ENCODE measurements at places on chromosomes 1 and 21. TPM values are rescaled to one million over a fixed set of nuclear protein-coding genes. Genes with fewer than 3 reads are reported as not detected.
A peak's percentile ranks its signal among the peaks of the same experiment; 100 is the strongest.

GRCh38 chr21:33968080-33968994, 52.7 kb upstream of the ATP5PO start:
- H3K27ac ChIP-seq: no peak overlapping the region
- no peaks in the 10 kb centered on the region for H3K36me3 ChIP-seq
- H3K27me3 ChIP-seq: no peaks in the 10 kb centered on the region
- DNase-seq: no peak
- H3K4me1 ChIP-seq: peaks cover 19% of the 10 kb centered on the region

DNA sequence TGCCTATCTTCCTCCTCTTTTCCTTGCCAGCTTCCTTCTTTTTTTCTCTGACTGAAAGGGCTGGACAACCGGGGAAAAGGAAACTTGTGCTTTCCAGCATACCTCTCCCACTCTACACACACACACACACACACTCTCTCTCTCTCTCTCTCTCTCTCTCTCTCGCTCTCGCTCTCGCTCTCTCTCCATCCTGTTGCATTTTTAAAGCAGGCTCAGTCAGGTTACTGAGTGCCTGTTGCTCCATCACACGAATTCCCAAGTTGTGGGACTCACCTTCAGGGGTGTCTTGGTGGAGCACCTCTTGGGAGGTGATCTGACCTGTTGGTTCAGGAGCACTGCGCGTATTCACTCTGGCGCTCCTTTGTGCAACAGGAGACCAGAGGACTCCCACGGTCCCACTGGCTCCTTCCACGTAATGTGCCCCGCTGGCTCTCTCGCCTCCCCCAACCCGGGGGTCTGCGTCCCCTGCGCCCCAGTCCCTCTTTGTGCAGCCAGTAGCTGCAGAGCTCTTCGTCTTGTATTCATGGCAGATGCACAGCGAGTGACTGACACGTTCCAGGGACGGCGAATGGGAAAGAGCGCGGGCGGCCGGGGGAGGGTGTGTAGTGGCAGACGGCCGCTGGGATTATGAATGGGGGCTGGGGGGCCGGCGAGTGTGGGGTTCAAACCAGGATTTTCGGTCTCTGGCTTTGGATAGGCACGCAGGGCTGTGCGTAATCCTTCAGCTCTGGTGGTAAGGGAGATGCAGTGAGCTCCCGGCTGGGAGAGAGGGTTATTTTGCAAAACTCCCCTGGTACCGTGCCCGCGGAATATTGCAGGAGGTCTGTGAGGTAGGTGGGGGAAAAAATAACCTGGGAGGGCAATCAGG, 660 bp upstream of the PDE4B start:
- no peaks in the 10 kb centered on the region for H3K4me1 ChIP-seq
- DNase-seq: no peak
- no peaks in the 10 kb centered on the region for H3K36me3 ChIP-seq
- peaks cover 7% of the 10 kb centered on the region for H3K27me3 ChIP-seq
- H3K27ac ChIP-seq: no peak overlapping the region

Gene G0S2
- total RNA-seq: 1,155 TPM

Gene KRTAP19-1
- not detected for total RNA-seq

DNA sequence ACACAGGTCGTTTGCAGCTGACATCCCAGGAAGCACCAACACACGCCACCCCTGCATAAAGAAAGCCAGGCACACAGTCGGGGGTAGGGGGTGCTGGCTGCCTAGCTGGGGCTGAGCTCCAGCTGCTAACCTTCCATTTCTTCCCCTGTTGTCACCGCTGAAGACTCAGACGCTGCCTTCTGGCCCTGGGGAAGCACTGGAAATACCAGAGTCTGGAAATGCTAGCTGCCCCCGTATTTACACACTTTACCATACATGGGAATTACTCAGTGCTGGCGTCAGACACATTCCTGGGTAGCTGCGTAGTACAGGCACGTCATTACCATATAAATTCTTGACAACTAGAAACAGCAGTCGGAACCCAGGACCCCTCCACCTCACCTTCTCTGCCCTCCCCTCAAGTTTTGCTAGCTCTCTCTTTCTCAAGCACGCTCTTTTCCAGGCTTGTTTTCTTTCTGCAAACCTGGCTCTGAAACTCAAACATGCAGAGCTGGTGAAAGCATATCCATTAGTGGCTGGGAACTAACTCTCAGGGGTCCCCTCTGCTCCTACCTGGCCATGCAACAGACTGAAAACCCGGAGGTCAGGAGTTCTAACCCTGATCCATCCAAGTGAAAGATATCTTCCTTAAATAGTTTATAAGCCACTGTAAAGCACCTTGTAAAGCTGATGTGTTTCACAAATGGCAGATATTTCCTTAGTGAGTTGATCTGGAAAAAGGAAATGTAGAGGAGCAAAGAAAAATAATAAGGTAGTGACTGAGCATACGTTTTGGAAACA, 3.3 kb downstream of the CSRP1 start:
- DNase-seq: no peak
- peak overlapping the region; percentile 0 for H3K4me3 ChIP-seq
- no peaks in the 10 kb centered on the region for H3K36me3 ChIP-seq
- H3K27me3 ChIP-seq: no peaks in the 10 kb centered on the region
- H3K4me1 ChIP-seq: peaks cover 30% of the 10 kb centered on the region

Gene OLFML2B
- 0.68 TPM for total RNA-seq

GRCh38 chr1:13674377-13674776, 25.6 kb upstream of the PRDM2 start:
- H3K4me1 ChIP-seq: no peaks in the 10 kb centered on the region
- H3K36me3 ChIP-seq: no peaks in the 10 kb centered on the region
- no peaks in the 10 kb centered on the region for H3K27me3 ChIP-seq
- no peak for DNase-seq

DNA sequence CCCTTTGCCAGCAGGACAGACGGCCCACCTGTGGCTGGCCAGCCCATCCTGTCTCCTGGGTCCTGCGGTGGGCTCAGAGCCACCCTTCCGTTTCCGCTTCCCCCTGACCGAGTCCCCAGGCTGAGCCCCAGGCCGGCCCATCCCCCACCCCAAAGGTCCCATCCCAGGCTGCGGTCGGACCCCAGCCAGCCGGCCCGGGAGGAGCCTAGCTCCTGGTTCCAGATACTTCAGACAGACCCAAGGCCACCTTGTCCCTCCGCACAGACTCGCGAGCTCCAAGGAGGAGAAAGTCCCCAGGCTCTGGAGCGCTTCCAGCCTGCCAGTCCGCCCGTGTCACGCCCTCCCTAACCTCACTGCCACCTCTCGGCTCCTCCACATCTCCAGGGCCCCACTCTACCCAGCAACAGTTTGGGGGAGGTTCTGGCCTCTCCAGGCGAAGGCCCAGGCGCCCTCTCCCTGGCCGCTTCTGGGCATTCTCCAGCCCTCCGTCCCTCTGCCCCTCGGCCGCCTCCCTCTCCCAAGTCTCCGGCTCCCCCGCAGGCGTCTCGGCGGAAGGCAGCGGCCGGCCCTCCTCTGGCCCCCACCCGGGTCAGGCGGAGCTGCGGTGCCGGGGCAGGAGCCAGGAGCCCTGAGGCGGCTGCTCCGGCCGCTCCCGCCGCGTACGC, 835 bp downstream of the LRRN2 start:
- H3K27me3 ChIP-seq: peaks cover 18% of the 10 kb centered on the region
- no peak for DNase-seq
- no peak overlapping the region for H3K27ac ChIP-seq
- peak overlapping the region; percentile 38 for H3K4me3 ChIP-seq
- no peaks in the 10 kb centered on the region for H3K36me3 ChIP-seq

- H3K4me3 ChIP-seq: peak overlapping the region; percentile 95
- H3K4me1 ChIP-seq: peaks cover 42% of the 10 kb centered on the region
- peak overlapping the region; percentile 95 for H3K27ac ChIP-seq
- no peaks in the 10 kb centered on the region for H3K27me3 ChIP-seq
Observed at GRCh38 chr1:111140680-111140967, 601 bp downstream of the CEPT1 start.

DNA sequence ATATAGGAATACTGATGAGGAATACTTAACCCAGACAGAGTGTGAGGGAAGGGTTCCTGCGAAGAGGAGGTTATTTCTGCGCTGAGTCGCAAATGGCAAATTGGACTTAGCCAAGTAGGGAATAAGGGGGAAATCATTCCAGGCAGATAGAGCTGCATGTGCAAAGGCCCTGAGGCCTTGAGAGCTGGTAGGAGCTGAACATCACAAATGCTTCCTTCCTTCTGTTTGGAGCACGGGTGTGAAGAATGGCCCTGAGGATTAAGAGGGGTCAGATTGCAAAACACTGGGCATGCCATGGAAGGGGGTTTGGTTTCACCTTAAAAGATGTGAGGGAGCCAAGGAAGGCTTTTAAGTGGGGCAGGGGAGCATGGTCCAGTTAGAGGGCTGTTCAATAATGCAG, 12.4 kb downstream of the IER5 start:
- H3K4me3 ChIP-seq: no peak overlapping the region
- no peaks in the 10 kb centered on the region for H3K27me3 ChIP-seq
- peaks cover 27% of the 10 kb centered on the region for H3K4me1 ChIP-seq
- no peak for DNase-seq
- H3K36me3 ChIP-seq: no peaks in the 10 kb centered on the region

DNA sequence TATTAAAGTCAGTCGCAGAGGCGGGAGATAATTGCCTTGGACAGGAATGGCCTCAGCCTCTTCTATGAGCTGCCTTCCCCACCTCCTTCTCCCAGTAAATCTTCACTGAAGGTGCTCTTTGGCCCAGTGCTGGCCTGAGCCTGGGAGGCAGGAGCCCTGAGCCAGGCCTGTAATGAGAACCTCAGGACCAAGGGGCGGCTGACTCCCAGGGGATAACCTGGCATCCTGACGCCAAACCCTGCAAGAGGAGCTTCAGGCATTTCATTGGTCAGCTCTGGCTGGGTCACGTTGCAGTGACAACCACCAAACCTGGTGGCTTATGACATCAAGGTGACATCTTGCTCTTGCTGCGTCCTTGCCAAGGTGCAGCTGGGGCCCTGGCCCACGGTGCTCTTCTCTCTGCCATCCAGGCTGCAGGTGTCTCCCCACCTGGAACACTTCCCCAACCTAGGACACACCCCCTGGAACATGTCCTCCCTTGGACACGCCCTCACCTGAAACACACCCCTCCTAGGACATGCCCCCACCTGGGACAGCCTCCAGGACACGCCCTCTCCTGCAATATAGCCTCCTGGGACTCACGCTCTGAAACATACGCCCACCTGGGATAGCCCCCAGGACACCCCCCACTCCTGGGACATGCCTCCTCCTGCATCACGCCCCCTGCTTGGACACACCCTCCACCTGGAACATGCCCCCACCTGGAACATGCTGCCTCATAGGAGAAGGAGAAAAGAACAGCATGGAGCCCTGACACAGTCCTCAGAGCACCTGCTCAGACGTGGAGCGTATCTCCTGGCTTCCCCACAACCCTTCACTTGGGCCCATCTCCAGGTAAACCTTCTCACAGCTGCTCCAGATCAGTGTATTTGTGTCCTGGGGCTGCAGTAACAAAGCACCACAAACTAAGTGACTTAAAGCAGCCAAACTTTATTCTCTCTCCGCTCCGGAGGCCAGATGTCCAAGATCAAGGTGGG, 333.6 kb downstream of the NPHP4 start:
- H3K27ac ChIP-seq: no peak overlapping the region
- H3K27me3 ChIP-seq: no peaks in the 10 kb centered on the region
- DNase-seq: no peak

DNA sequence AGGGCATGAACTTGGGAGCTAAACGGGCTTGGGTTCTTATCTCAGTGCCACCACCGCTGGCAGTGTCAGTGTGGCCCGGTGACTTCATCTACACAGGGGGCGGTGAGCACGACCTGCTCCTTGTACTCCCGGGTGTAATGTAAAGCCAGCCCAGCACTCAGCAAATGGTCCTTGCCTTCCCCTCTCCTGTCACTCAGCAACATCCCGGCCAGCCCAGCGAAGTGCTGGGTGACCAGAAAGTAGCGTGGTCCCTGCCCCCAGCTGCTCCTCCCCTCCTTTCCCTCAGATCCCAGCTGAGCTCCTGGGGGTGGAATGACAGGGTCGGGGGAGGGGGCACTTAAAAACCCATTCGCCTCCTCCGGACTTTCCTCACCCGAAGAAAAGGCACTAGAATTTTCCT, 7.2 kb downstream of the KCNN3 start:
- no peaks in the 10 kb centered on the region for H3K27me3 ChIP-seq
- peak overlapping the region; percentile 91 for H3K27ac ChIP-seq
- H3K4me1 ChIP-seq: peaks cover 88% of the 10 kb centered on the region
- DNase-seq: no peak
- no peak overlapping the region for H3K4me3 ChIP-seq

GRCh38 chr1:93740601-93741031, 59.0 kb upstream of the BCAR3 start:
- H3K27ac ChIP-seq: no peak overlapping the region
- no peaks in the 10 kb centered on the region for H3K36me3 ChIP-seq
- DNase-seq: no peak
- H3K27me3 ChIP-seq: no peaks in the 10 kb centered on the region
- peaks cover 17% of the 10 kb centered on the region for H3K4me1 ChIP-seq
- no peak overlapping the region for H3K4me3 ChIP-seq

Gene UBL4B
- not detected for total RNA-seq

GRCh38 chr1:56843544-56843943, 11.1 kb upstream of the C8A start:
- no peak overlapping the region for H3K4me3 ChIP-seq
- H3K27ac ChIP-seq: no peak overlapping the region
- no peaks in the 10 kb centered on the region for H3K4me1 ChIP-seq
- no peak for DNase-seq
- H3K36me3 ChIP-seq: no peaks in the 10 kb centered on the region

GRCh38 chr1:241964550-241965282, 7.1 kb downstream of the BECN2 start:
- H3K4me1 ChIP-seq: no peaks in the 10 kb centered on the region
- no peak for DNase-seq
- no peak overlapping the region for H3K27ac ChIP-seq
- H3K36me3 ChIP-seq: no peaks in the 10 kb centered on the region
- H3K27me3 ChIP-seq: no peaks in the 10 kb centered on the region

Gene NPL
- 6.5 TPM for total RNA-seq
